ENCODE measurements at places on chromosomes 5 and 9.

GRCh38 chr5:178475422-178475821 is 114.8 kb downstream of the COL23A1 start:
- no peak for DNase-seq

DNA sequence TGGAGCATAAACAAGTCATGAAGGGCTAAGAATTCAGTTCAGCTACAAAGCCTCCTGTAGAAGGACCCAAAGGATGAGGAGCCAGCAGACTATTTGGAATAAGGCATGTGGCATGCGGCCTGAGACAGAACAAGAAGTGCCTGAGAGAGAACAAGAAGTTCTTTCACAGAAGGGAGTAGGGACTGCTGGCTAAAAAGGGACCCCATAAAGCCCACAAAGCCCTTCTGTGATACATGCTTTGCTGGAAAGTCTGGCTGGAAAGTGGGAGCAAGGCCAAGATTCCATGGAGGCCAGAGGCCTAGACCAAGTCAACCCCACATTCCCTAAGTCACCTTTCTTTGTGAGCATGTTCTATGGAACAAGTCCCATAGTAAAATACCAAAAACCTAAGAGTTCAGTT is 35.9 kb upstream of the UBAP2 start:
- no peak for DNase-seq

- DNase-seq, result no peak
These were observed 237.0 kb downstream of the KIF4B start for GRCh38 chr5:155250596-155250995.

DNA sequence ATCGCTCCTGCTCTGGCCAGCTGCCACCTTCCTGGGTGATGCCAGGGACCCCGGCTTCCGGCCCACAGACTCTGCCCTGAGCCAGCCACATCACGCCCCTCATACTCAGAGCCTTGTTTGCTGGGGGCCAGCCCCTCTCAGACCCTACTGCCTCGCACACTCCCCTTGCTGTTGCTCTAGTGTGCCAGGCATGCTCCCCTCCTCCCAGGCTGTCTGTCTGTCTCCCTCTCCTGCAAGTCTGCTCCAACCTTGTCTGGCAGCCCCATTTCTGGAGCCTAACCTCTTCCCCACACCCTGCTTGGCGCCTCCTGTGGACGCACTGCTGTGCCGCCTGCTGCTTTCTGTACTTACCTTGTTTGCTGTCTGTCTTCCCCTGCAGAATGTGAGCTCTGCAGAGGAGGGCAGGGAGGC is 184.7 kb downstream of the HSPA4 start:
- no peak for DNase-seq

DNA sequence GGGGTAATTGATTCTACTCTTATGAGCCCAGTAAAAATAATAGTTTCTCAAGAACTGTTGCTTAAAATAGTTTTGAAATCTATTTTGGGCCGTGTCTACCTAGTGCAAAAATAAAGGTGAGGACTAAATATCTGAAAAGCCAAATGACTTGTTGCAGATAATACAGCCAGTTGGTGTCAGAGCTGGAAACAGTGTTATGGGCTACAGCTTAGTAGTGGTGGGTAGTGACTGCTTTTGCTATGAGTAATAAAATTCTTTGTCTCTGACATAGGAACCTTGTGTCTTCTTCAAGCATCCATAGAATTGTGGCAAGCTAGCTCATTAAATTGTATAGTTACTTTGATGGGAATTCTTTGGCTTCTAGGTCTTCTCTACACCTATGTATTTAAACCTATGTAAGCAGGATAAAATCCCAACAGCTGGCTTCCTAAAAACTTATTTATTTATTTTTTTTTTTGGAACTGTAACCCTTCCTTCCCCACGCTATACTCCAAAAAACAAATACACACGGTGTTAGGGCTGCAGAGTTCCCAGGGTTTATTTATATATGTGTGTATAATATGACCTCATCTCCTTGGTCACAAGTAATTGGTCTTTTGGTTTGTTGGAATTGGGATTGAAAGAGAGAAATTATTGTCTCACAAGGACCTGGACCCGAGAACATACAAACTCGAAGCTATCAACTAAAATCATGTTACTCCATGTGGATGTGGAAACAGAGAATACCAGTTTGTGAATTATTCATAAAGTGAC is 138.0 kb downstream of the NUDT12 start:
- DNase-seq, result no peak

DNA sequence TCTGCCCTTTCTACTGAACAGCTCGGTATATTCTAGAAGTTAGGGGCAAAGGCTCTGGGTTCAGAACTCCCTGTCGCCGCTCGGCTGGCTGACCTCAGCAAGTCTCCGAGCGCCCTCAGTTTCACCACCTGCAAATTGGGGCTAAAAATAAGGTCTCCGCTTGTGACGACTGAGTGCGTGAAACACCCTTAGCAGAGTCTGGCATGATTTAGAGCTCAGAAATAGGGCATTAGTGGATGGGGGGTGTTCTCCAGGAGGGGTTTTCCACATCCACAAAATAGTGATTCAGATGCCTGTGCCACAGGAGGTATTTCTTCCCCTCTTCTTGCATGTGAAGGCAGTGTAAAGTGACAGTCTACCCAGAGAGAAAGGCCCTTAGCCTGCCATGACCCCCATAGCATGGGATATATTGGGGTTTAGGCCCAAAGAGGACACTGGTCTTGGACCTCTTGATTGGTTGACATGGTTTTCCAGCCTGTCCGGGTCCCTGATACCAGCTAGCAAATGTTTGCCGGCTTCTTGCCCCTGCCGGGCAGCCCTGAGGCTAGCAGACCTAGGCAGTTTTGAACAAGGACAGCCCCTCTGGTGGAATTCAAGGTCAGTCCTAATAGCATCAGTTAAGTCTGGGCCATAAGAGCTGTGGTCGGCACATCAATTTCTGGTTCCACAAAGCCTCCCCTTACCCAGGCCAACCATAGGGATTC is 1.4 kb downstream of the ERGIC1 start:
- peak; percentile 22 for DNase-seq

DNA sequence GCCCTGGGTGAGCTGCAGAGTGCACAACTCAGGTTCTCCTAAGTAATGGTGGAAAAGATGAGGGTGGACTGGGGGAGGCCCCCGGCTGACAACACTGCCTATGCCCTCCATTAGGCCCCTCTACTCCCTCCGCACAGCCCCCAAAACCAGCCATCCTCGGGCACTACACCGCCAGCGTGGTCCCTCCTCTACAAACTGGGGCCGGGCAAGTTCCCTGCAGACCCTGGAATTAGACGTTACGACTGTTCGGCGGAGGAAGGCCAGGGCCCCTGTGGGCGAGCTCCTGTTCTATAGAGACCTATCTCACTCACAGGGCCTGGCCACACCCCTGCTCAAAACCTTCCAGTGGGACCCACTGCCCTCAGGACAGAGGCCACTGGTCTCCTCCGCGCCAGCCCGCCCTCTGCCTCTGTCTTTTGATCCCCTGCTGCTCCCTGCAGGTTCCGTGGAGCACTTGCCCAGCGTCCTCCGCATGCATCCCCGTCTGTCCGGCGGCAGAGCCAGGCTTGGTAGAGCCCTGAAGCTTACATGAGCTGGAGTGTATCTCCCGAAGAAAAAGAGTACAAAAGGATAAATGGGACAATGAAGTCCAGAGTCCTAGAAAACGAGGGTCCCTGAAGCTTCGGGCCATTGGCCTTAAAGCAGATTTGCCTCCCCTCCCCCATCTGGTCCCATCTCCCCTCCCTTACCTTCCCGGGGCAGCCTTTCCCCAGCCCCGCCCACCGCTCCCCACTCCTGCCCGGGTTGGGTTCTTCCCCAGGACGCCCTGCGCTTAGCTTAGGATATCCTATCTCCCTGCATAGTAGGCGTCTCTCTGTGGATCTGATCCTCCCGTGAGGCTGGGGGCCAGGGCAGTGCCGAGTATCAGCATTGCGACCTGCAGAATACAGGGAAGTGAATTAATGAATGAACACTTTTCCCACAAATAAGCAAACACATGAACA is 71.3 kb downstream of the HRH2 start:
- no peak for DNase-seq

- DNase-seq, result no peak
These were observed 301.1 kb downstream of the PRR16 start for GRCh38 chr5:120765189-120765588.

GRCh38 chr9:91682806-91683205 is 259.2 kb upstream of the NFIL3 start:
- DNase-seq, result no peak

DNA sequence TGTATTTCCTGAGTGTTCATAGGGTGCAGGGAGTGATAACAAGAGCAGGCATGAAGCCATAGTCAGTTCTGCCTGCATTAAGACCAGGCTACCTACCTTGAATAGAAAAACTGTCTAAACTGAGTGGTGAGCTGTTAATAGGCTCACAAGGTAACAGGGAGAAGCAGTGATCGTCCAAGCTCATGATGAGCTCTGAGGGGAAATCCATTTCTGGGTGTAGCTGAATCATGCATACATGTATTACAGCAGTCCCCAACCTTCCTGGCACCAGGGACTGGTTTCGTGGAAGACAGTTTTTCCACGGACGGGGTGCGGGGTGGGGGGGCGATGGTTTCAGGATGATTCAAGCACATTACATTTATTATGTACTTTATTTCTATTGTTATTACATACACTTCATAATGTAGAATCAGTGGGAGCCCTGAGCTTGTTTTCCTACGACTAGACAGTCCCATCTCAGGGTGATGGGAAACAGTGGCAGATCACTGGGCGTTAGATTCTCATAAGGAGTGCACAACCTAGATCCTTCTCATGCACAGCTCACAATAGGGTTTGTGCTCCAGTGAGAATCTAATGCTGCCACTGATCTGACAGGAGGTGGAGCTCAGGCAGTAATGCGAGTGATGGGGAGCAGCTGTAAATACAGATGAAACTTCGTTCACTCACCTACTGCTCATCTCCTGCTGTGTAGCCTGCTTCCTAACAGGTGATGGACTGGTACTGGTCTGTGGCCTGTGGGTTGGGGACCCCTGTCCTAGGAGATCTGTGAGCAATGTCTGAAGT is 100.0 kb upstream of the IL6ST start:
- DNase-seq, result no peak

GRCh38 chr9:100911273-100911672 is 117.3 kb upstream of the PLPPR1 start:
- DNase-seq, result no peak

- DNase-seq, result no peak
These were observed 5.1 kb upstream of the DCAF12 start for GRCh38 chr9:34131571-34131970.

- DNase-seq, result no peak
These were observed 206.2 kb downstream of the CEMIP2 start for GRCh38 chr9:71562140-71562539.

DNA sequence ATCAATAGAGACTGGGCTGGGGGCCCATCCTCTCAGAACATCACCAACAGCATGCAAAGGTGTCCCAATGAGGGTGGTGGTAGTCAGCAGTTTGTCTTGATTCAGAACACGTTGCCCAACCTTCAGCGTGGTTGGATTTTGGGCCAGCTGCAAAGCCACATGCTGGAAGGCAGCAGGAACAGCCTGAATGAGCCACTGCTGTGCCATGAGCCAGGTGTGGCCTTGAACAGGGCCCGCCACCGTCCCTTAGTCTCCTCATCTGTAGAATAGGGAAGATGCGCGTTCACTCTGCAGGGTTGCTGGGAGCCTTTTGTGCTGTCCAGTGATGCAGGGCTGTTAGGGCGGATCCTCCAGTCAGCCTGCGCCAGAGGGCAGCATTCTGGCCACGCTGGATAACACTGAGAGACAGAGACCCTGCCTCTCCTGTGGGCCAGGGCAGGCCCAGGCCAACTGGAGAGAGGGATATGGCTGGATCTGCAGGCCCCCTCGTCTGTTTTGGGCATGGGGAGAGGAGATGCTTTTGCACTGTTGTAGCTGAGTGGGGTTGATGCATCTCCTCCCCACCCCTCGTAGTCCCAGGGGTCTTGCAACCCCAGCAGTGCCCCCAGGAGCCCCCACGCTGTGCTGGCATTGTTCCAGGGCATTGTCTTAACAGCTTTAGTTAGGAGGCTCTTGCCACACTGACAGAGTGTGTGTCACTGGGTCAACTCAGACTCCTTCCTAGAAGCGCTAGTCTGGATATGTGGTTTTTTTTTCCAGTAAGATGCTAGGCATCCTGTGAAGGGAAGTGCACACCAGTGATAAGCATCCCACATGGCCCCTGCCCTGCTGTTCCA is 42.1 kb downstream of the SLC46A2 start:
- DNase-seq, result no peak

GRCh38 chr9:82675605-82676004 is 387.3 kb downstream of the RASEF start:
- no peak for DNase-seq

DNA sequence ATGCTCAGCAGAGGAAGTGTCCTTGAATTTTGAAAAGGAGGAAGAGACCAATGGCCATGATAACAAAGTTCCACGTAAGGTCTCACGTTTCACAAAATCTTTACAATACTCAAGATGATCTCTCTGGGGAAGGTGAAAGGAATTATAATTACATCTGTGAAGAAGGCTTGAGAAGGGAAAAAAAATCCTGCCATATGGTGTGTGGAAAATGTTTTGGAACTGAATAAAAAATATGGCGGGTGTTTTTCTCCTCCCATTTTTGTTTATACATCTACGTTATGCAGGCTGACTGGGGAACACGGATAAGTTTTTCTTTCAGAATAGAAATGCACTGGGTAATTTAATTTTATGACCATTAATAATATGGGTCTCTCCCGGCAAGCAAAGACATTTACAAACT is 425.6 kb upstream of the BRINP1 start:
- DNase-seq, result no peak

DNA sequence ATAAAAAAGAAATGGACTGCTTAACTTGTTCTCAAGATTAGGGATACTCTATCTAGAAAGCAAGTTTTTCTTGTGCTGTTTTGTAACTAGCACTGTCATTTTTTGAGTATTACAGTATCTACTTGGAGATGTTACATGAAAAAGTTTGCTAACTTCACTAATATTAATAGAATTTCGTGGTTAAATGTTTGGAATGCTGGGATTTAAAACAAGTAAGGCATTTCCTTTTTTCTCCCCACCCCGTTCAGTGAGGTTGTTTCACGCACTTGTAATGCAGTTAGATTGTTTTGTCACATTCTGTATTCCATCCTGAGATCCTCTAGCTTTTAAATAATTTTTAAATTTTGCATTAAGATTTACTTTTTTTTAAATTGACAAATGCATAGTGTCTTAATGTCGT is 20.0 kb upstream of the TEK start:
- DNase-seq, result no peak

- DNase-seq, result no peak
These were observed 2.1 kb upstream of the NFIB start for GRCh38 chr9:14315875-14316601.
